ENCODE measurements at places on chromosomes 7 and 10.

DNA sequence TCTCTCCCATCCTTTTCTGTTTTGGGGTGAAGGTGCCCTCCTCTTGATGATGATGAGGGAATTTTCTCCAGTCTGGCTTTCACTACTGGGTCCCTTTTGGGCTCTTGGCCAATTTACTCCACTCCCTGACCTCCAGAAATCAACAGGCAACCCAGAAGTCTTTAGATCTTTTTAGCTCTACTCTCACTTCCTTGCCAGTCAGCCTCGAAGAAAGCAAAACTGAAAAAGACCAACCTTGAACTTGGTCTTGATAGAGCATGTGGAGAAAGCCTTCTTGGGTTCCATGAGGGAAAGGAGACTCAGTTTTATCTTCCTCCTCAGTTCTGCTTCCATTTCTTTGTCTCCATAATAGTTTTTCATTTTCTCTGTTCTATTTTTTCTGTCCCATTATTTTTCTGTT, 91.4 kb upstream of the NPVF start:
- DNase-seq: no peak

- no peak for DNase-seq
Measured at GRCh38 chr10:77711683-77712049, 74.1 kb upstream of the KCNMA1 start.

DNA sequence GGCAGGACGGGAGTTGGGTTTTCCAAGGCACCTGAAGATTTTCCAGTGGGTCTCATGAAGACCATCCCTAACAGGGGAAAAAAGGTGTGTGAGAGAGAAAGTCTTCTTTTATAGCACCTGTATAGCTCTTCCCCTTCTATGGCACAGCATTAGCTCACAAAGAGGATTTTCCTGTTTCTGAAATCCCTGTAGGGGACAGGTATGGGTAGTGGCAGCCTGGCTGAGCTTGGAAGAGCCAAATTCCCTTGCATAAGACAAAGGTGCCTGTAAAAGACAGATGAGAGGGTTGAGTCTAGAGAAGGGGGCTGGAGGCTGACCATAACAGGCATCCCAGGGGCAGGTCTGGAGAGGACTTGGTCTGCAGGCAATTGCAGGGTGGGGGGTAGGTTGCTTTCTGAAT, 63.7 kb downstream of the COL13A1 start:
- DNase-seq: no peak

DNA sequence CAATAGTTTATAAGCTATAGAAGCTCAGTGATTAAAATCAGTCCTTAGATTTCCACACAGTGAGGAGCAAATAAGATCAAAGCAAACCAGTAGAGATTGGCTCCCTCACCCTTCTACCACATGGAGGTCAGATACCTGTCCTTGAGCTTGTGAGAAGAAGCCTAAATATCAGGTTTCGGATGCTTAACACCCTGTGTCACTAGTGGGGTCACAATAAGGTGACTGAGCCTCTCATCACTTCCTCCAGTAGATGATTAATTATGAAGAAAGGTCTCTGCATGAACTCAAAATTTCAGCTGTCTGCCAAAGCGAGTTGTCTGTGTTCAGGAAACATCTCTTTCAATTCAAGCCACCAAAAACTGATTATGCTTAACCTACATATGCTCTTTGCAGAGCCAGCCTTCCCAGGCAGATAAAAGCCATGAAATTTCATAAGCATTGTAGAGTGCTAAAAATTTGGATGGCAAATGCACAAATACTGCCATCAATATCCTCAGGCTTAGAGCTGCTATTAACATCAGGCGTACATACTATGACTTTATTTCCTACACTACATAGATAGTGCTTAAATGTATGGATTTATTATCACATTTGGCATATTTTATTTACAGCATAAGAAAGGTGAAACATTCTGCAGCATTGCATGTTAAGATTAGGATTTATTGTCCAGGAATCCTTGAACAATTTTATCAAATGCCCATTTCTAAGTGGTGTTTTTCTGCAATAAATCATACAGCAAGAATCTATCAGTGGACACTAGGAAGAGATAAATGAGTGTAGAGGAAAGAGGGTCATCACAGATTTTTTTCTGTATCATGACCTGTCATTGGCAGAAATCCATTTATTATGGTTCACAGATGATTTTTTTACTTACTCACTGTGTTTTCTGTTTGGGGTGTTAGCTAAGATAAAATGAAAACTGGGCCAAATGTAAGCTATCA, 285.1 kb upstream of the SP8 start:
- DNase-seq: no peak

DNA sequence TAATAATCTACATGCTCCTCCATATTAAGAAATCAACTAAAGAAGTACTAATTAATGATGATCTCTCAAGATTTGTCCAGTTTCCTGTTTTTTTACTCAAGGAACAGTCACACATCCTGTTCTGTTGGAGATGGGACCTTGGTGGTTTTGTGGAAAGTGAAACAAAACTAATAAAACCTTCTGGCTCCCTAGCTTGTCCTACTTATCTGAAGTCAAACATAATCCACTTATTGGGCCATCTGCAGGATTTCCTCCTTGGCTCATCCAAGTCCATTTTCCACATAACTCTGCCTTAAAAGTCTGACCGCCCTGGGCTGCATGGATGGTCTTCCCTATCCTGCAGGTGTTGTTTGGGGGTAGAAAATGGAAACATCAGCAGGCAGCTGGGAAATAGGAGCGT, 39.4 kb upstream of the TARP start:
- DNase-seq: no peak

- no peak for DNase-seq
Measured at GRCh38 chr7:42930889-42931288, 1.1 kb downstream of the PSMA2 start.

DNA sequence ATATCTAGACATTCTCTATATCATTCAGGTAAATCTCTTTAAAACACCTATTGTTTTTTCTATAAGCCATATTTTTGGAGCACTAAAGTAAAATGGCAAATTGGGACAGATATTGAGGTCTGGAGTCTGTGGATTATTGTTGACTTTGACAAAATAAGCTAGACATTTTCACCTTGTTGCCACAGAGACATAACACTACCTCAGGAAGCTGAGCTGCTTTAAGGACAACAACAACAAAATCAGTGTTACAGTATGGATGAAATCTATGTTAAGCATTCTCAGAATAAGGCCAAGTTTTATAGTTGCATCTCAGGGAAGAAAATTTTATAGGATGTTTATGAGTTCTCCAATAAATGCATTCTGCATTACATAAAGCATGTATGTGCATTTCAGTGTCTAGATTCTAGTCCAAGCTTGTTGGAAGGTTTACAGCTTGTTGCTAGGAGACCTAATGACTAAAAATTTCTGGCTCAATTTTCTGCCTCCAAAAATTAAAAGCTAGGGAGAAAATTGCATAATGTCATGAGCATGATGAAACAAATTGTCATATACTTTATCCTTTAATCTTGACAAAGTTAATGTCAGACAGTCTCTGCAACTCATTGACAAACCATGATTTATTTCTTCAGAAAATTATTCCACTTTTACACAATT, 18.3 kb downstream of the LIPM start:
- no peak for DNase-seq

GRCh38 chr7:44226396-44226753, 25.6 kb downstream of the YKT6 start:
- DNase-seq: no peak

DNA sequence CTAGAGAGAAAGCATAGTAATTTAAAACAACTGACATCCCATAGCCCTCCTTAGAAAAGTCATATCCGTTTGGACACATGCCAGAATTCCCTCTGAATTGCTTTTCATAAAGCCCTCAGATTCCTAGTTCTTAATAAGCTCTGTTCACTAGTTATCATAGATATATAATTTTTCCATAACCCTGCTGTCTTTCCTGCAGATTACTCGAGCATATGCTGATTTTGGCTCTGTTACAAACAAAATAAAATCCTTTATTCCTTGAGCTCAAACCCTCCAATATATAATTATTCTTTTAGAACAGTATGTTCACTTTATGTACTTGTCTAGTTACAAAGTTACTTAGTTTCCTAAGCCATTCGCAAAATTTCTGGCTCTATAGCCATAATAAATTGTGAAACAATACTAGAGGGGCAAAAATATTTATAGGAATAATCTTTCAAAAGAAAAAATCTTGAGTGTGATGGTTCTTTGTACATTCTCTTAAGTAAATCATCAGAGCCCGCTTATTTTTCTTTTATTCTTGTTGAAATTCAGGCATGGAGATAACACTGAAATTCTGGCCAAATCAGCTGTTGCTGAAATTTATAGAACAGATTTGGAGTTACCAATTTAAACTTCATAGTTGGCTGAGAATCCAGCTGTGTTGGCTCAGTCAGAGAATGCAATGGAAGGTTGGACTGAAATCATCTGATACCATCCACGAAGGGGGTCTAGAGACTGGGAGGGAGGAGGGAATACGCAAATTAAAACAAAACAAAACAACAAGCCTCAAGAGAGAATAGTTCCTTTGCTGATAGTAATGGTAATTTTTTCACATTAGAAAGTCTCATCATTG, 146.1 kb upstream of the TMEM196 start:
- no peak for DNase-seq

DNA sequence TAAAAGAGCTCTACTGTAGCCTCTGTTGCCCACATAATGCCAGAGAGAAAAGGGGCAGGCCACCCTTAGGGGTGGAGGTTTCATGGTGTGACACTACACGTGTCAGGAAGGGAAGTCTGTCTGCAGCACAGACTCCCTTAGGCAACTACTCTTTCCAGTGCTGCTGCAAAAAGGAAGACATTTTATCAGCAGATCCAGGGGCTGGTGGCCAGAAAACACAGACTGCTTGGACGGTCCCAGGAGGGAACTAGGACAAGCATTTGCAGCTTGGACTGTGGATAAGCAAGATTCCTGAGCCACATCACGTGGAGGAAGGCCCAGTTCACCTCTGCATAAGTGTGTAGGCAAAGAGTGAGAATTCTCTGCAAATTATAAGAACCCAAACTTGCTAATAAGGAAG, 220.8 kb downstream of the FANK1 start:
- DNase-seq: no peak

DNA sequence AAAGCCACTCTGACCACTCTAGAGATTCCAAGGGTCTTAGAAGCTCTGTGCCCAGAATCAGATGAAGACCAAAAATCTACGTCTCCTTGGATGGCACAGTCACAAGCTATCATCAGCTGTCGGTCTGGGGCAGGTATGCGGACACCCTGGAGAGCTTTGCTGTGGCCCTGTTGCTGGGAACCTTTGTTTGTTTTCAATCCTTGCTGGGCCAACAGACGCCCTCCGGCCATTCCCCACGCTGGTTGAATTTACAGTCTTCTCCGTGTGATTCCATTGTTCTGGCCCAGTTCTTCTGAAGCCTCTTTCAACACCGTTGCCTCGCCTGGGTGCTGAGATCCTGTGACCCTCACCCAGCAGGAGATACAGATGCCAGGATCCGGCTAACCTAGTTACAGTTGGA, 149.4 kb upstream of the PFKP start:
- DNase-seq: no peak

- DNase-seq: no peak
Measured at GRCh38 chr10:16527452-16527851, 5.8 kb upstream of the C1QL3 start.

- no peak for DNase-seq
Measured at GRCh38 chr7:40475681-40475982, 340.8 kb downstream of the SUGCT start.

GRCh38 chr7:12490107-12490688, 80.3 kb upstream of the SCIN start:
- no peak for DNase-seq

- DNase-seq: no peak
Measured at GRCh38 chr10:120998782-120999285, 147.7 kb downstream of the WDR11 start.

DNA sequence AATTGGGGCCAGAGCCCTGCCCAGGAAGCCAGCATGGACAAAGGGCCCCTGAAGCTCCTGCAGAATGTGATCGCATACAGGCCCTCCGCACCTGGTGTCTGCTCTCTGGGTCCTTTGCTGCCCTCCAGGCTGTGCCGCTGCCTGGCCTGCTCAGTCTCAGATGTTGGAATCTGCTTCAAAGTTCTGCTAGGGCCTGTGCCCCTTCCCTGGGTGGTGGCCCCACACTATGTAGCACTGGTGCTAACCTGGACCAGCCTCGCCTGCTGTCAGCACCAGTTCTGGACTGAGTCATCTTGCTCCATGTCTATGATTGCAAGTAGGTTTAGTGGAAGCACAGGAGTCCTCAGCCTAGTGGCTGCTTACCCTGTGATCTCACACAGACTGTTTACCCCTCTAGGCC, 6.3 kb downstream of the MAT1A start:
- no peak for DNase-seq

DNA sequence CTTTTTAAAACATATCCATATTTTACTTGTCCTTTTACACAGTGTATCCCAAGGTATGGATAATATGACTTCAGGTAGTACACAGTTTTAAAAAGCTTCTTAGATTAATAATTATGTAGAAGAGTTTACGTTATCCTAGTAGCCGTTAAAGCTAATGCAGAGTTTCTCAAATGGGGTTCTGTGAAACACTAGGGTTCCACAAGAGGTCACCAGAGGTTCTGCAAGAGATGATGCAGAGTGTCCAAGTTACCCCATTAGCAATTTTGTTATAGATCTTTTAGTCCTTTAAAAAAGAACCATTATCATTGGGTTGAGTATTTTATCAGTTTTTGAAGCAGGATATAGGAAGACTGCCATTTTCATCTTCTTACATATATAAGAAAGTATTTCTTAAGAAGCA, 298.9 kb upstream of the HPS1 start:
- DNase-seq: no peak

GRCh38 chr7:5210751-5211338, 20.8 kb downstream of the WIPI2 start:
- no peak for DNase-seq

- no peak for DNase-seq
Measured at GRCh38 chr7:15306296-15306695, 255.5 kb downstream of the AGMO start.

DNA sequence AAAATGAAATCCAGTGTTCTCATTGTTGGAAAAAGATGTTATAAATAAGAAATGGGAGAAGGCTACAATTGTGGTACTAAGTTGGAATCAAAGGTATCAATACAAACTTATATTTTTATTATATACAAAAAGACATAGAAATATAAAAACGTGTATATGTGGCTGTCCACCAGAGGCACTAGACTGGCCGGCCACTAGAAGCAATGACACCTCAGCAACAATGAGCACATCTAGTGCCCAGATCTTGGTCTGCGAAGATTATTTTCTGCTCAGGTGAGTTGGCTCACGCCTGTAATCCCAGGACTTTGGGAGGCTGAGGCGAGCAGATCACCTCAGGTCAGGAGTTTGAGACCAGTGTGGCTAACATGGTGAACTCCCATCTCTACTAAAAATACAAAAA, 21.6 kb downstream of the IDE start:
- DNase-seq: no peak

- no peak for DNase-seq
Measured at GRCh38 chr7:79615466-79615865, 162.0 kb upstream of the MAGI2 start.

GRCh38 chr7:77217474-77218185, 18.0 kb upstream of the FGL2 start:
- no peak for DNase-seq

DNA sequence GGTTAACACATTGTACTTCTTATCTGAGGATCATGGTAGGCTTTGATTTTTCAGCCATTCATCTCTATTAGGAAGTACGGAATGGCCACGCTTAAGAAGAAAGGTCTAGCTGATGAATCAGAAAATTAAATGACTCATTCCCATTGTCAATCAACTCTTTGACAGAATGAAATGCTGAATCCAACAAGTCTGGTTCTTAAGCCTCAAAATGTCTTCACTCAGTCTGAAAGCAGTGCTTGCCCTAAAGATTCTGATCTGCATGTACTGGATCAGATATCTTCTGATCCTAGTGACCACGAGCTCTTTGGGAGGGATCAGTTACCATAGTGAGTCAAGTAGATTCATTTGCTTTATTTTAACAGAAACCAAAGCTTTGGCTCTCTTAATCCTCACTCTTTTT, 5.7 kb upstream of the CELF2 start:
- no peak for DNase-seq

GRCh38 chr10:77970869-77971803, 44.6 kb upstream of the DLG5 start:
- no peak for DNase-seq
